ENCODE measurements at places on chromosomes 11 and 22.

- no peak for DNase-seq
Measured at GRCh38 chr11:43989162-43989981, 46.9 kb downstream of the C11orf96 start.

GRCh38 chr22:41539146-41540005 is 4.9 kb downstream of the POLR3H start:
- DNase-seq = no peak

DNA sequence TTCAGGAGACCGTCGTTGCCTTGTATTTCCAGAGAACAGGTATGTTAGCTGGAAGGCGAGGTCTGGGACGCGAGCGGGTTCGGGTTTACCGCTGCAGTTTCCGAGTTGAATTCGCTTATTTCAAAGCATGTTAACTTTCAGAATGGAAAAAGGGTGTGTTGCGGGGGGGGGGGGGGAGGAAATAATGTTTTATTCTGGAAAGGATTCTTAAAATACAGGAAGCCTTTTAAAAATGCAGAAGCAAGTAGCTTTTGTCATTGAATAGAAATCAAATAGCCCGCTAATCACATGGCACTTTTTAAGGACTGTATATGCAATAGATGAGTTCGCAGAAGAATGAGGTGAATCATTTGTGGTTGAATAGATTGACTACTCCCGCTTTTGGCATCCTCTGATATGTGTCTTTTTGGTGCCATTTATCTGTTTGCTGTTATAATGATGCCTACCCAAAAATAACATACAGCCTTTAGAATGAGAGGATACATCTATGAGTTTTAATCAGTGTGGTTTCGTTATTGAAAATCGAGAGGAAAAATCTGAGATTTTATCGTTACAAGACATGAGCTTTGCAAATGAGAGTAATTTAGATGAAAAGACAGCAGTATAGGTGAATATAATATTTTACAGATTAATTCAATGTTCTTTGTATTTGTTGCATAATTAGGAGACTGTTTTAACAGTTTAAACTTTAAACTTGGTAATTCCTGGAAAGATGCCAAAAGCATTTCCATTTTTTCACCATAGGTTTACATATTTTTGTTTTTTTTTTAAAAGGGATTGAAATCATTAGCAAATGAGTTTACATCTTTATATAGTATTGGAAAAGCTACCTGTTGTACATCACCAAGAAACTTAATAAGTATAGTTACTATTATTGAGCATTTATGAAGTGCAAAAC is 1.7 kb downstream of the PDE3B start:
- no peak for DNase-seq

DNA sequence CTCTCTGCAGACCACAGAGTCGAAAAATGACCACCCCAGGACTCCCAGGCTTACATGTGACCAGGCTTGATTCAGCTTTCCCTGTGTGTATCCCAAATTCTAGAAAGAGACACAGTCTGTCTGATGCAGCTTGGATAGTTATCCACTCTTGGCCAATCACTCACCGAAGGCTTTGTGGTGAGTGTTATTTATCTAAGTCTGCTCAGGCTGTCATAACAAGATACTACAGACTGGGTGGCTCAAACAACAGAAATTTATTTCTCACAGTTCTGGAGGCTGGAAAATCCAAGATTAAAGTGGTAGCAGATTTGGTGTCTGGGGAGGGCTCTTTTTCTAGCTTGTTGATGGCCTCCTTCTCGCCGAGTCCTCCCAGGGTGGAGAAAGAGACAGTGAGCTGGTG is 63.2 kb downstream of the ZBTB16 start:
- no peak for DNase-seq

- no peak for DNase-seq
Measured at GRCh38 chr11:104120493-104121137, 43.3 kb downstream of the PDGFD start.

DNA sequence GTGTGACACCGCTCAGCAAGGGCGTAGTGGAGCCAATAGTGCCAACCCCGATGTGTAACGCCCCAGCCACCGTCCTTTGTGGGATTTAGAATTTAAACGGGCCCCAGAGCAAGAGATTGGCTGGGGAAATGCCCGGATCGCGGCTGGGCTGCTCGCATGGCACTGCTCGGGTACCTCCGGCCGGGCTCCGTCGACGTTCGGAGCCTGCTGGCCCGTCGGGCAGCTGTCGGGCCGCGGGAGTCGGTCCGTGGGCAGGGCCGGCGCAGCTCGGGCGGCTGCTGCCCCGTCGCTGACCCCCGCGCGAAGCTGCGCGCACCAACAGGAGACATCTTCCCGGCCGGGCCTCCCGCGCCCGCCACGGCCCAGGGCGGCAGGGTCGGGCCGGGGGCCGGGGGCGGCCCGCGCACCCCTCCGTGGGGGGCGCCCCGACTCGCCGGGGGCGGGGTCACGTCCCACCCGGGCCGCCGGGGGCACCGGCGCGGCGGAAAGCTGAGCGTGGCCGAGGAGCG is 1.3 kb upstream of the KDM2A start:
- DNase-seq = no peak

DNA sequence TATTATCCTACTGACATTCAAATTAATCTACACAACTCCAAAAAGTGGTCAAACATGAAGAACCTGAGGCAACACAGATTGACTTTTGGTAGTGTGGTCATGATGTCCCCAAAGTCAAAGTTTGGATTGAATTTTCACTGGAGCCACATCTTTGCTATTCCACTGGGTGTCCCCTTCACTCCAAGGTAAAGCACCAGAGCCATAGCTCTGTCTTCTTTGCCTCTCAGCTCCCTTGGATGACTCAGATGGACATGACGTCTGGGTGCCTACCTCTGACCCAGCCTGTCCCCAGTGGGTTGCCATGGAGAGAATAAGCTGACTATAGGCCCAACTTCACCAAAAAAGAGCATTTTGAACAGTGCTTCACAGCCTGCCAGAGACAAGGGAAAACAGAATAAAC is 57.4 kb upstream of the ARHGAP42 start:
- no peak for DNase-seq

DNA sequence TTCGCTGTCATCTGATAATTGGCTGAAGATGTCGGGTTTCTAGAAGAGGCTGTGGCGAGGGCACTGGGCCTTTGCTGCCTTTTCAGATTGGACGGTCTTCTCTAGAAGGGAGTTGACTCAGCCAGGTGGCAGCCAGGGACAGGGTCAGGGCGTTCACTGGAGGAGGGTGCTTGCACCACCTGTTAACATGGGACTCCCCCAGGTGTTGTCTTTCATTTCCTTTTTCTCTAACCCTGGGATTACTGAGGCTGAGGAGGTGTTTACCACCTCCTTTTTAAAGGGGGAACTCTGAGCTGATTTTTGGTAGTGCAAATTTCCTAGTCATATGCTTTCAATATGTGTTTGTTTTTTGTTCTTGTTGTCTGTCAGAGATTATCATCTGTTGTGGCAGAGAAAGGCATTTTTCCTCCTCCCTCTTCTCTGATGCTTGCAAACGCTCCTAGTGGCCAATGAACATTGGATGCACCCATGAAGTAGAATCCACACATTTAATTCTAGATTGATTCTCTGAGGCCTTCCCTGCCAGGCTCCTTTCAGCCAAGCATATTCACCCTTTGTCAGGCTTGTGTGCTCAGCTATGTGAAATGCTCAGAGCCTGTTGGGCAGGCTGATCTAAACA is 54.1 kb downstream of the LDLRAD3 start:
- DNase-seq = no peak

GRCh38 chr22:44892243-44892642 is 117.6 kb downstream of the PHF21B start:
- DNase-seq = no peak

DNA sequence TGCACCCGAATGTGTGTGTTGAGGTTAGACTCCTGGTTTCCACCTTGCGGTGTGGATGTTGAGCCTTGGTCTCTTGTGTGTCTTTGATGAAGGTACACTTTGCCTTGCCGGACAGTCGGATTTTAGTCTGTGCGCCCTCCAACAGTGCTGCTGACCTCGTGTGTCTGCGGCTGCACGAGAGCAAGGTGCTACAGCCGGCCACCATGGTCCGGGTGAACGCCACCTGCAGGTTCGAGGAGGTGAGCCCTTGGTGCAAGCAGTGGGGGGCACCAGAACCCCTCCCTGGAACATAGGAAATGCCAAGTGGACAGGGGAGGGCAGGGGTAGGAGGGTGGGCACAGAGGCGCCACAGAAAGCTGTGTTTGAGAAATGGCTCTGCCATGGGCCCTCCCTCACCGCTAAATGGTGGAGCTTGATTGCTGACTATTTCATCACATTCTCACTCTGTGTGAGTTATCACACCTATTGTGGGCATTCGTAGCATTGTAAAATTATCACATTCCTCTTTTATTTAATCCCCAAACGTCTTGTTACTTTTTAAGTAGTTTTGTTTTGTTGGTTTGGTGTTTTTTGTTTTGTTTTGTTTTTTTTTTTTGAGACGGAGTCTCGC is 26.4 kb upstream of the PANX2 start:
- no peak for DNase-seq

DNA sequence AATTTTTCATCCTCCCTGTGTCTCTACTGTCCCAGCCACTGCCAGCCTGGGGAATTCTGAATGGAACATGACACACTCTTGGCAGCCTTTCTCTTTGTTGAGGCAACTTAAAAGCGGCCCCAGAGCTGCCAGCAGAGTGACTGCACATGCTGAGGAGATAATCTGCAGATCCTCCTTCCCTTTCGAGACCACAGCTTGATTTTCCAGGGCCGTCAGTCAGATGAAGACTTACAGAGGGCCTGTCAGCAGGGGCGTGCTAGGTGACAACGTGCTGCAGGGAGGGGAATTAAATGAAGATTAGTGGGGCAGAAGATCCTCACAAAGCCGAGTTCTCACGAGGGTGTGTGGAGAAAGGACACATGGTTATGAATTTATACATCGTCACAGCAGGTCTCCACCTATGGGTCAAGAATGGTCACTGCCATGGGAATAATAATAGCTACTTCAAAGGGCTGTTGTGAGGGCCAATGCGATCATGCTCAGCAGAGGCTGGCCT is 193.5 kb upstream of the PITPNB start:
- DNase-seq = no peak

- DNase-seq = no peak
Measured at GRCh38 chr11:58626934-58627483, 4.5 kb downstream of the CNTF start.

GRCh38 chr11:3042496-3043314 is 14.5 kb downstream of the CARS1 start:
- no peak for DNase-seq

GRCh38 chr11:61684870-61685616 is 4.9 kb downstream of the DAGLA start:
- no peak for DNase-seq

DNA sequence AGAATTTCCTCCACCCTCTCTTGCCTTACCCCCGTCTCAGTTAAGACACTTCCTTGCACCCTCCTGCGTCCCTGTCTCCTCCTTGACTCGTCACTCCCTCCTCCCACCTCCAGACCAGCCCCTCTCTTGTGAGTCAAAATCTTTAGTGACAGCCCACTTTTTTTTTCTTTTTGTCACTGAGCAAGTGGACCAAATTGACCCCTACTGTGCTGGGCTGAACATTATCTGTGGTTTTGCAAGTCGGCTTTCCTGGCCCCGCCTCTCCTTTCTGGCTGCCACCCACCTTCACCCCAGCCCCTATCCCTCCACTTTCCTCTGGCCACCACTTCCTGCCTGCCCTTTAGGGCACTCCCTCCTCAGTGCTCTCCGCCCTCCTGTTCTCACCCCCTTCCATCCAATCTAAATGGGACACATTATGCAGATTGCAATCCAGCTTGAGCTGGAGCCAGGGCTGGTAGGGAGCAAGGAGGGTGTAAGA is at the start of gene APLNR:
Gene APLNR (minus strand): TSS at position 47 of the 478 bp plus-strand sequence. CDS start 246 bp downstream, outside the sequence.
- DNase-seq = no peak

DNA sequence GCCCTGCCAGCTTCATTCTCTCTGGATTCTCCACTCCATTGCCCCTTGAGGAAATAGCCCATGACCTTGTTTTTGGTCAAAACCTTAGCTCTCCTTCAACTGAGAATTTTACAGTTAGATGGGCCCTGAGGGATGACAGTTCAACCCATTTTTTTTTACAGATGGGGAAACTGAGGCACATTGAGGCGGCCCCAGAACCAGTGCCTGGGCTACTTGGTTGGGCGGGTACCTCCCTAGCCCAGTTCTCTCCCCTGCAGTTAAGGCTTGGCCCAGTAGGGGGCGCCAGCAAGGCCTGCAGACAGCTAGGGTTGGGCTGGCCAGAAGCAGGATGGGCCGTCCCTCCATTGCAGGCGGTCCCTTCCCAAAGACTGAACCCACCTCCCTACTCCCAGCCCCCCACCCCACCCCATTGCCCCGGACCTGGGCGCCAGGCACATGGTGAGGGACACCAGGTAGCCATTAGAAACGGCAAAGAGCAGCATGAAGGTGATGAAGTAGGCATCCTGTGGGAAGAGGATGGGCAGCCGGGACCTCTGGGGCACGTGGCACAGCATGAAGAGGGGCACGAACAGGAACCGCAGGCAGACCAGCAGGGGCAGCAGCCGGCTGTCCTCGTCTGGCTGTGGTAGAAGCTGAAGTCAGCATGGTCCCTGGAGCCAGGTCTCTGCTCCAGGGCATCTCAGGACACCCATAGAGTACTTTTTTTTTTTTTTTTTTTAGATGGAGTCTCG is 7.6 kb downstream of the SLC29A2 start:
- peak; percentile 55 for DNase-seq

DNA sequence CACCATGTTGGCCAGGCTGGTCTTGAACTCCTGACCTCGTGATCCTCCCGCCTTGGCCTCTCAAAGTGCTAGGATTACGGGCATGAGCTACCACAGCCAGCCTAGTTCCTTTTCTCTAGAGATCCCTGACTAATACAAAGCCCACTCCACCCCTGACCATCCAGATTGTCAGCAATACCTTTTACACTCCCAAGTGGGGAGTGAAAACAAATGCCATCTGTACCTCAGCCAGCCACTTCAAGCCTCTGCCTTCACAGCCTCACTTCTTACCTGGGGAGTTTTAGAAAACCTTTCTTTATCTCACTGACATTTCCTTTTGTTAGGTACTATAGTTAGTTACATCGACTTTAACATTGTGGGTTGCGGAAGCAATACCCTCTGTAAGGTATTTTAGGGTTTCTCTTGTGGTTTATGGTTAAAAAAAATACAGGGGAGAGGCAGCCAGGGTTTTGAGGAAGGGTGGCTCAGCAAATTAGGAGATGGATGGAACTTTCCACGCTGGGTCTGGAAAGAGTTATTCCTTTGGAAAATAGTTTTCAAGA is 8.9 kb downstream of the TOM1 start:
- no peak for DNase-seq

DNA sequence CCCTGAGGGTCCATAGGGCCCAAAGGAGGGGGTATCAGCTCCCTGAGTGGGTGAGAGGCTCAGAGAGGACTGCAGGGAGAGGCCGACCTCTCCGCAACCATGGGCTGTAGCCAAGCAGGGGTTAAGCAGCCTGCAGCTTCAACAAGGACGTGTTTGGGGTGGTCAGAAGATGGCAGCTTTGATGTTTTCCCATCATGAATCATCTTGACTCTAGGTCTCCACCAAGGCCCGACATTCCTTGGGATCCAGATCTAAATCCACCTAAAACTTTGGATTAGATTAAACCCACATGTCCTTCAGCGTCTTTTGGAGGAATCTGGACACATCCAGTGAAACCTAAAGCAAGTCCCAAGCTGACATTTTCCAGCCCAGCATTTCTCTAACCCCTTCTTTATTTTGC is 19.8 kb downstream of the FBLN1 start:
- no peak for DNase-seq

- DNase-seq = no peak
Measured at GRCh38 chr11:128896356-128896755, 5.2 kb downstream of the KCNJ5 start.

GRCh38 chr11:70040452-70040851 is 37.7 kb upstream of the ANO1 start:
- DNase-seq = no peak
